Keratinocyte (primary cell): ENCODE measurements at places on chromosomes 7 and 10.

GRCh38 chr7:99365318-99366141 is 9.0 kb upstream of the ARPC1B start:
- DNase-seq, result no peak

GRCh38 chr10:122847782-122848604 is 2.3 kb upstream of the CUZD1 start:
- no peak for DNase-seq

- DNase-seq, result no peak
Observed at GRCh38 chr10:59279991-59280505, 82.3 kb downstream of the FAM13C start.

- DNase-seq, result no peak
Observed at GRCh38 chr7:127625331-127625730, 7.4 kb upstream of the PAX4 start.

GRCh38 chr10:114061789-114062188 is 18.1 kb downstream of the ADRB1 start:
- DNase-seq, result no peak

GRCh38 chr7:128236924-128237586 is 4.0 kb upstream of the LEP start:
- peak; percentile 99 for DNase-seq

DNA sequence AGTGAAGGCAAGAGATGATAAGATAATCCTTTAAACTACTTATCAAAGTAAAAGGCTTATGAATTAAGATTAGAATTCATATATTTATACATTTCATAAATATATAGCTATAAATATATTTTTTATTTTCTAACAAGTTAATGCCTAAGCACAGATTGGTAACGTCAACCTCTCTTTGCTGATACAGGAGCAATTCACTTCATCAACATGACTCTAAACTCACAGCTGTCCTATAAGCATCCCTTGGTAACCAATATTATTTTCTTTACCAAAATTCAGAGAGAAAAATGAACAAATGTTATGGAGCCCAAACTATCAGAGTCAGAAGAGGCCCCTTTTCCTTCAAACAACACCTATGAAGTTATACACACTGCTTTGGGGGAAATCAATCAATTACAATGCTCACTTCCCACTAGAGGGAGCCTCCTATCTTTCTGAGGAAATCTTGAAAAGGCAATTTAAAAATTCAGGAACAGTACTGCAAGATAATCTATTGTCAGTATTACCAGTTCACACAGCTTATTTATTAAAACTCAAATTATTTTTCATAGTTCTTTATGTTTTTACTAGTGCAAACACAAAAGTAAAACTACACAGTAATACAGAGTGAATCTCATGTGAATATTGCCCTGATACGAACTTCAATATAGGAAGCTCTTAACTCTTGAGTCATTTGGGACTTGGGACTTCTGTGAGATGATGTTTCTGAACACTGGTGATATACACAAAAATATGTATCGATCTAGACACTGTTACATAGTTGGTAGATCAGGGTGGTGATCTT is 51.0 kb upstream of the NOBOX start:
- DNase-seq, result no peak

- no peak for DNase-seq
Observed at GRCh38 chr10:127198307-127198706, 1.9 kb upstream of the INSYN2A start.

- no peak for DNase-seq
Observed at GRCh38 chr10:79090134-79090803, 21.5 kb downstream of the ZMIZ1 start.

DNA sequence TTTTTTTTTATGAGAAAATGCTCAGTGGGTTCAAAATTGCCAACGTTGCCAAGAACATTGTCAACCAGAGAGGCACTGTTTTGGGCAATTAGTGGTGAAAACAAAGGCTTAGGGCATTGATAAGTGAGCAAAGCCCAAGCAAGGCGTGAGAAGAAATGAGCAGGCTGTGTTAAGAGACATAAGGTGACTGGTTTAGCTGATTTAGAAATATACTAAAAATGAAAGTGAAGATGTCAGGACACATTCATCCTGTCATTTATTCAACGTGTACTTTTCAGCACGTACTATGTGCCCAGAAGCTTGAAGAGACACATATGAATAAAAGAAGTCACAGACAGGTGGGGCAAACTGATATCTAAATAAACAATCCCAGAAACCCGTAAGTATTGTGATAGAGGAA is 31.8 kb downstream of the AOAH start:
- no peak for DNase-seq

GRCh38 chr10:132685101-132685891 is 100.7 kb downstream of the NKX6-2 start:
- no peak for DNase-seq

- DNase-seq, result no peak
Observed at GRCh38 chr10:54843085-54843646, 42.1 kb upstream of the PCDH15 start.

DNA sequence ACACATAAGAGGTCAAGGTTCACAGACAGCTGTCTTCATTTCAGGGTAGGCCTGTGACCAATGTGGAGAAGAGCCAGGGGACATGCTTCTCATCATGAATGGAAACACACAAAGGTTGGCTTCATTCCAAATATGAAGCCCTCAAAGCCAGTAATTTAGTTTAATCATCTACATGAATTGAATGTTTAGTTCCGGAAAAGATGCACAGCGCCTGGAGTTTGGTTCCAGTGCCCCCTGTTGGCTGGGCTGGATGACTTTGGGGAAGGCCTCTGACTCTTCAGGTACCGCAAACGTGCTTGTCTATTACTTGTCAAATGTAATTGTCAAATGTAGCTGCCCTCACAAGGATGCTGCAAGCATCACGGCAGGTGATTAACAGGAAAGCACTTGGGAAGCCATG is 130.7 kb downstream of the ADRA2A start:
- no peak for DNase-seq

DNA sequence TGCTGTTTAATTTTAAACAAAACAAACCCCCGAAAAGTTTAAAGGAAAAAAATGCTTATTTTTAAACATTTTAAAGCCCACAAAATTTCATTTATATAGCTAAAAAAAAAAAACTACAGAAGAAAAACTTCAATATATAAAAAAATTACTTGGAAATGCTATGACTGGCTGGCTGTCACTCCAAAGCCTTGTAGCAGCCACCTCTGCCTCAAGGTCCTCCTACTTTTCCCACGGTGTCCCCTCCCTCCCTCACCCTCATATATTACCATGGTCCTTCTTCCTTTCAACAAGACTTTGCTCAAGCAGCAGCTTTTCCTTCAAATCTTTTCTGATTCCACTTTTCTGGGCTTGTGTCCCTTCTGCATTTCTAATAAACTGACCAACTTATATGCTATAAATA is 122.0 kb downstream of the TPK1 start:
- no peak for DNase-seq

DNA sequence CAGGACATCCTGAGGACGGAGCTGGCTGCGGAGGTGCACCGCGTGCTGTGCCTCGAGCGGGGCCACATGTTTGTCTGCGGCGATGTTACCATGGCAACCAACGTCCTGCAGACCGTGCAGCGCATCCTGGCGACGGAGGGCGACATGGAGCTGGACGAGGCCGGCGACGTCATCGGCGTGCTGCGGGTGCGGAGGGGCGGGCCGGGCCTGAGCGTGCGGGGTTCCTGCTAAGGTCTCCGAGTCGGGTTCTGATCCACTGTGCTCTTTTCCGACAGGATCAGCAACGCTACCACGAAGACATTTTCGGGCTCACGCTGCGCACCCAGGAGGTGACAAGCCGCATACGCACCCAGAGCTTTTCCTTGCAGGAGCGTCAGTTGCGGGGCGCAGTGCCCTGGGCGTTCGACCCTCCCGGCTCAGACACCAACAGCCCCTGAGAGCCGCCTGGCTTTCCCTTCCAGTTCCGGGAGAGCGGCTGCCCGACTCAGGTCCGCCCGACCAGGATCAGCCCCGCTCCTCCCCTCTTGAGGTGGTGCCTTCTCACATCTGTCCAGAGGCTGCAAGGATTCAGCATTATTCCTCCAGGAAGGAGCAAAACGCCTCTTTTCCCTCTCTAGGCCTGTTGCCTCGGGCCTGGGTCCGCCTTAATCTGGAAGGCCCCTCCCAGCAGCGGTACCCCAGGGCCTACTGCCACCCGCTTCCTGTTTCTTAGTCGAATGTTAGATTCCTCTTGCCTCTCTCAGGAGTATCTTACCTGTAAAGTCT is 10.4 kb downstream of the ATG9B start:
- DNase-seq, result no peak

DNA sequence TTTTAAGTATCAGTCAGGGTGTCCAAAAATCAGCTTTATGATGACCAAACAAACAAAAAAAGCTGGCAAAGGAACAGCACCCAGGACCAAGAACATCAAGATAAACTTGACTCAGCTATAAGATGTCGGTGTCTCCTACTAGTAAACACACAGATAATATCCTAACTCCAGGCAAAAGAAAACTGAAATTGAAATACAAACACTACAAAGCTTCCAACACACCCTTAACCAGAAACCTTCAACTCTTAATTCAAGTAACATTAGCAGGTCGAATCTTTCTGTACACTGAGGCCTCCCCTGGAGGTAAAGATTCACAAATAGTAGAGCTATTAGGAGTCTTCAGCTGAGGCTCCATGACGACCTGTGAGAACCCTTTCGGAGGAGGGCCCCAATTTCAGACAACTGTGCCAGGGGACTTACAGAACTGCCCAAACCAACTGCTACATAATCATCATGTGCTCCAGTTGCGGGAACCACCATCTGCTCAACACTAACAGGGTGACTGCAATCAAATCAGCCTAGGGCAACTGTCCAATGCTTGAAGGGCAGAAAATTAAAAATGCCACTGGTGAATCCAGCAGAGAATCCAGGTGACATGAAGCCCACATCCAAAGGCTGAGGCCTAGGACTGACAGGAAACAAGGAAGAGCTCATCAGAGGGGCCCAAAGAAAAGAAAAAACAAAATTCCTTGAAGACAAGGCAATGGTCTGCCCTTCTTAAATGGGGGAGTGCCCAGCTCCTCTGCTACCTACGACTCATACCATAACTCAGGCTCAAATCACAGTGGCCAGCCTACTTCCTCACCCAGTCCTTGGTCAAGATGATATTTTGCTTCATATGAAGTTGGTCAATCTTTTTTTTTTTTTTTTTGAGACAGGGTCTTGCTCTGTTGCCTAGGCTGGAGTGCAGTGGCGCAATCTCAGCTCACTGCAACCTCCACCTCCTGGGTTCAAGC is 20.0 kb downstream of the XPNPEP1 start:
- no peak for DNase-seq

- no peak for DNase-seq
Observed at GRCh38 chr7:150830937-150831336, 21.4 kb upstream of the AOC1 start.

- DNase-seq, result no peak
Observed at GRCh38 chr7:20151708-20152456, 65.3 kb downstream of the MACC1 start.
